Karpas-422 (cell line): ENCODE measurements at places on chromosomes 5 and 9. TPM values are rescaled to one million over a fixed set of nuclear protein-coding genes. Genes with fewer than 3 reads are reported as not detected.
A peak's percentile ranks its signal among the peaks of the same experiment; 100 is the strongest.

GRCh38 chr5:52661903-52662595, 125.7 kb upstream of the ITGA1 start:
- H3K4me3 ChIP-seq, result no peak overlapping the region
- no peak overlapping the region for H3K27ac ChIP-seq
- no peaks in the 10 kb centered on the region for H3K27me3 ChIP-seq
- no peaks in the 10 kb centered on the region for H3K36me3 ChIP-seq
- no peaks in the 10 kb centered on the region for H3K4me1 ChIP-seq

PCDHGB7 gene
- total RNA-seq, result 6.3 and 10.4 TPM in 2 replicates

TMEM203 gene
- total RNA-seq, result 30.6 and 39.8 TPM in 2 replicates

FAM81B gene
- not detected in 2 replicates for total RNA-seq

DNA sequence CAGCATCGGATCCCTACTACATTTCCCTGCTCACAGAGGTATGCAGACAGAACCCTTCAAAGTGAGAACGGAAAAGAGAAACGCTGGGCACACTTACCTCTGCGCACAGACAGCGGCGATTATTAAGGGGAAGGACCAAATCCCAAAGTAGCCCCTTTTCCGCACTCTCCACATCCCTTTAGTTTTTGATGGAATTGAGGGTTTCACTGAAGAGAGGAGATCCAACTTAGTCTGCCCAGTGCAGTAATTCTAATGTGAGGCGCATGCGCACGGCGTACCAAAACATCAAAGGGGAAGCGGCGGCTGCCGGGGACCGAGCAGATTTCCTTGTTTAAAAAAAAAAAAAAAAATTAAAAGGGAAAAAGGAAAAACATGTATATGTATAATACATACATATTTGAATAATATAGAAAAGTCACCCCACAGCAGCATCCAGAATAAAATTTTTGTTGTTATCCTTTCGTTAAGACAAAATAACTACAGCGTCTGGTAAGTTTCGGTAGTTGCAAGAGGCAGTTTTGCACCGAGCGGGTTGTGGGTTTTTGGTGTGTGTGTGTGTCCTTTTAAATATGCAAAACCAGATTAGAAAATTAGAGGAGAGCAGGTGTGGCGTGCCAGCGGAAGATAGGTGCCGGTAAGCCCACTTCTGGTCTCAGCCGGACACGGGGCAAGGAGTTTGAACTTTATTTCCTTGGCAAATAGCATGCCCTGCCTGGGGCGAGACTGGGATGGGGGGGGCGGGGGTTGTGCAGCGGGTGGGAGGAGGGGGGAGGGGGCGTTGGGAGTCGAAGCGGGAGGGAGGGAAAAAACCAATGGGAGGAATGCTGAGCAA, at the start of gene GABRB2:
TSS of gene GABRB2 (minus strand) at position 256 of the 832 bp plus-strand sequence. CDS start at position 174, 82 bp downstream.
- no peaks in the 10 kb centered on the region for H3K4me1 ChIP-seq
- H3K36me3 ChIP-seq, result no peaks in the 10 kb centered on the region
- H3K27ac ChIP-seq, result no peak within 1 kb of the TSS

ACOT12 gene
- 0.18 and 0.26 TPM in 2 replicates for total RNA-seq

- no peaks in the 10 kb centered on the region for H3K27me3 ChIP-seq
- no peak overlapping the region for H3K27ac ChIP-seq
- H3K36me3 ChIP-seq, result no peaks in the 10 kb centered on the region
Measured at GRCh38 chr5:74632947-74633356, 7.6 kb downstream of the ENC1 start.

- no peak overlapping the region for H3K27ac ChIP-seq
- DNase-seq, result no peak
- H3K4me3 ChIP-seq, result no peak overlapping the region
- no peaks in the 10 kb centered on the region for H3K36me3 ChIP-seq
Measured at GRCh38 chr5:168737066-168737465, 157.9 kb upstream of the PANK3 start.

DNA sequence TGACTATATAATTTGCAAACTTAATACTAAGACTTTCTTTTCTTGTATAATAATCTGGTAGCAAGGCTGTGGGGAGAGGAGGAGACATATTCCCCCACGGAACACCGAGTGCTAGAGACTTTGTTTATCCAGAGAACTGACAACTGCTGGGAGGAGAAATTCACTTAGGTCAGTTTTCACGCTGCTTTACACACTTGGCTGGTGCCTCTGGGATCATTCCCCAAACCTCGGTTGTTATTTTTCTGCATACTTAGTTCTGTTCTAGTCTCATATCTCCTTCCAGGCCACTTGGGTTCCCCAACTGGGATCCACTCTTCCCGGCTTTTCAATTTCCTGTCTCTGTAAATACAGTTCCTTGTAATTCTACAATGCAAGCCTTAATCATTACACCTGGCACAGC, 238.2 kb upstream of the ADAMTS16 start:
- H3K27ac ChIP-seq, result no peak overlapping the region
- no peaks in the 10 kb centered on the region for H3K36me3 ChIP-seq
- H3K4me3 ChIP-seq, result no peak overlapping the region
- H3K27me3 ChIP-seq, result no peaks in the 10 kb centered on the region
- DNase-seq, result no peak

OR1L8 gene
- total RNA-seq, result 0.40 TPM in 1 of 2 replicates, not detected in the other

- H3K4me3 ChIP-seq, result peak overlapping the region; percentile 47
- peaks cover 32% of the 10 kb centered on the region for H3K4me1 ChIP-seq
Measured at GRCh38 chr9:26656003-26656870, 236.4 kb downstream of the CAAP1 start.

DNA sequence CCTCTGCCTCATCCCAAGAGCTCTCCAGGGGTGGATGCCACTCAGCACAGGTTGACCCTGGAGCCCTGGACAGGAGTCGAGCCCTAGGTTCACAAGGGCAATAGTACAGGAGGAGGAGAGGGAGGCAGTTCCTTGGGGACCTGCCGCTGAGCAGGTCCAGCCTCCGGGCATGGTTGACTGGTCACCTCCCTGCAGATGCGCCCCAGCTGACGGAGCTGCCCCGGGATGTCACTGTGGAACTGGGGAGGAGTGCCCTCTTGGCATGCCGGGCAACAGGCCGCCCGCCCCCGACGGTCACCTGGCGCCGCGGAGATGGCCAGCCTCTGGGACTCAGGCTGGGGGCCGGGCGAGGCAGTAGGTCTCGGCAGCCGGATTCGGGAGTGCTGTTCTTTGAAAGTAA, 53.7 kb downstream of the HMCN2 start:
- no peaks in the 10 kb centered on the region for H3K27me3 ChIP-seq
- DNase-seq, result no peak
- no peaks in the 10 kb centered on the region for H3K4me1 ChIP-seq
- H3K27ac ChIP-seq, result no peak overlapping the region
- no peak overlapping the region for H3K4me3 ChIP-seq

- H3K27ac ChIP-seq, result no peak overlapping the region
- DNase-seq, result no peak
- H3K4me1 ChIP-seq, result no peaks in the 10 kb centered on the region
- no peaks in the 10 kb centered on the region for H3K36me3 ChIP-seq
- H3K27me3 ChIP-seq, result no peaks in the 10 kb centered on the region
- H3K4me3 ChIP-seq, result no peak overlapping the region
Measured at GRCh38 chr9:27408482-27408881, 111.5 kb upstream of the EQTN start.

FAT2 gene
- total RNA-seq, result not detected in 2 replicates

- no peaks in the 10 kb centered on the region for H3K4me1 ChIP-seq
- no peaks in the 10 kb centered on the region for H3K27me3 ChIP-seq
- H3K4me3 ChIP-seq, result no peak overlapping the region
- H3K36me3 ChIP-seq, result no peaks in the 10 kb centered on the region
- no peak overlapping the region for H3K27ac ChIP-seq
Measured at GRCh38 chr5:86858442-86858841, 240.7 kb downstream of the COX7C start.

GRCh38 chr5:145996135-145996534, 59.8 kb downstream of the SH3RF2 start:
- no peak overlapping the region for H3K27ac ChIP-seq
- no peak overlapping the region for H3K4me3 ChIP-seq
- no peaks in the 10 kb centered on the region for H3K4me1 ChIP-seq
- no peak for DNase-seq
- no peaks in the 10 kb centered on the region for H3K27me3 ChIP-seq

OLFM1 gene
- total RNA-seq, result not detected in 2 replicates

- no peak overlapping the region for H3K4me3 ChIP-seq
- H3K27ac ChIP-seq, result no peak overlapping the region
- no peaks in the 10 kb centered on the region for H3K4me1 ChIP-seq
- no peaks in the 10 kb centered on the region for H3K27me3 ChIP-seq
Measured at GRCh38 chr5:60797482-60798153, 46.5 kb downstream of the ELOVL7 start.
